ENCODE measurements at places on chromosomes 6 and 20.

DNA sequence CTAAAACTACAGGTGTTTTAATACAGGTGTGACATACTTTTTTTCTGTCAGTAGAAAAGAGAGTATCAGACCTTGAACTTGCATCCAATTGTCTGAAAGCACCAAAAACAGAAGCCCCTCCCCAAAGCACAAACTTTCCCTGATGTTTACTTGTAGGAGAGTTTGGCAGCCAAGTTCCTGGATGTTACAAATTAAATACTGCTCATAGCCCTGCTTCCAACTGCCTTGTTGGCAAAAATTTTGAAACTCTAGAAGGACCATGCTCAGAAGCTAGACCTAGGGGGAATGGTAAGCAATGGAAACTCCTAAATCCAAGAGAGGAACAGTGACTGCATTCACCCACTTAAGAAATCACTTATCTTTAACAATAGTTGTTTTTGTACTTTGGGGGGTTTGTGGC, 17.0 kb upstream of the ARG1 start:
- no peak for DNase-seq

GRCh38 chr20:58106143-58106750, 122.2 kb downstream of the ANKRD60 start:
- no peak for DNase-seq

DNA sequence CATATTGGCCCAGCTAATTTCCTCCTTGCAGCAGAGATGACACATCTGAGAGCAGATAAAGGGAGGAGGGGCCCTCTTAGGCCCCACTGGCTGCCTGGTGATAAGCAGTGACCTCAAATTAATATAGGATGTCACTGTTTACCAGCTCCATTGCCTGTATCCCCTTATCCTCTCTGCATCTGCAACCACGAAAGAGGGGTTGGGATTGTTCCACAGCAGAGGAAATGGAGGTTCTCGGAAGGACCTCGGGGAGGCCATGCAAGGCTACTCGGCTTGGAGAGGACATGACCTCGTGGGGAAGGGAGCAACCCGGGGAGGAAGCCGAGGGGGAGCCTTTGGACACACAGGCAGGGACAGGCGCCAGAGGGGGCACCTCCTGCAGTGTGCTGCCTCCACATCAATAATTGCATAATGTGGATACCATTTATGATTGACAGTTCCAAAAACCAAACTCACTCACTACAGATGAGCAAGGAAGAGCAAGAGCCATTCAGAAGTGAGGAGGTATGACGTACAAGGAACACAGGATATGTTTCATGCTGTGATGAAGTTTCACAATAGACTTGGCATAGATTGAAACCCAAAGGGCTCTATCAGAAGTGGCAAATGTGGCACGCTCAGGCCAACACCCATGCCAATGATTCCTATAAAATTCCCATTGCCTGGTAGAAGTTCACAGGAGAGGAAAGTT, 177.2 kb upstream of the RNF24 start:
- DNase-seq, result no peak

GRCh38 chr6:33112148-33112547, 36.4 kb downstream of the HLA-DPB1 start:
- DNase-seq, result peak; percentile 38

DNA sequence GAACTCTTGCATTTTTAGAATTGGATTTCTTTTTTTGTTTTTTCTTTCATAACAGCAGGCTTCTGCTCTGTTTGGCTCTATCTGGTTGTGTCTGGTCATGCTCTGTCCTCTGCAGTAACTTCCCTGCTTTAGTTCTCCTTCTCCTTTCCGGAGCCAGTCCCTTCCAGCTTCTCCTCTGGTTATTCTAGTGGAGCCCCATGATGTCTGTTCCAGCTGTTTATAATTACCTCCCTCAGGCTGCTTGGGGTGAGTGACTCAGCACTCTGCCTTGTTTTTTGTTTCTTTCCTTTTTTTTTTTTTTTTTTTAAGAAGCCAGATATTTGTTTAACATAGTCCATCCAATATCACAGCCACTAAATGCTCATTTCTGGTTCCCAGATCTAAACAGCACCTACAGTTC, 409.6 kb downstream of the MAFB start:
- DNase-seq, result no peak

DNA sequence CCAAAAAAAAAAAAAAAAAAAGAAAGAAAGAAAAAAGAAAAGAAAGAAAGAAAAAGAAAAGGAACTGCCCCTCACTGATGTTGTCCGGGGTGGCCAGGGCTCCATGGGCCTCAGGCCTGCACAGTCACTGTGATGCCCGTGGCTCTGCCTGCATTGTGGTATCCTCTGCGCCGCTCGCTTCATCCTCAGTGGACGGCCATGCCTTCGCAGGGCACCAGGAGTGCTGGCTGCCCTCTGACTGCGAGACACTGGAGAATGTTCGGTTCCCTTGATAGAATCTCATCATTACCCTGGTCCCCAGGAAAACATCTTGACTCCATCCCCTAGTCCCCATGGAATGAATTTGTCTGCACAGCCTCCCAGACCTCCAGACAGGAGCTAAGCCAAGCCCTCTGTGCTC, 61.7 kb downstream of the TMEM242 start:
- no peak for DNase-seq

DNA sequence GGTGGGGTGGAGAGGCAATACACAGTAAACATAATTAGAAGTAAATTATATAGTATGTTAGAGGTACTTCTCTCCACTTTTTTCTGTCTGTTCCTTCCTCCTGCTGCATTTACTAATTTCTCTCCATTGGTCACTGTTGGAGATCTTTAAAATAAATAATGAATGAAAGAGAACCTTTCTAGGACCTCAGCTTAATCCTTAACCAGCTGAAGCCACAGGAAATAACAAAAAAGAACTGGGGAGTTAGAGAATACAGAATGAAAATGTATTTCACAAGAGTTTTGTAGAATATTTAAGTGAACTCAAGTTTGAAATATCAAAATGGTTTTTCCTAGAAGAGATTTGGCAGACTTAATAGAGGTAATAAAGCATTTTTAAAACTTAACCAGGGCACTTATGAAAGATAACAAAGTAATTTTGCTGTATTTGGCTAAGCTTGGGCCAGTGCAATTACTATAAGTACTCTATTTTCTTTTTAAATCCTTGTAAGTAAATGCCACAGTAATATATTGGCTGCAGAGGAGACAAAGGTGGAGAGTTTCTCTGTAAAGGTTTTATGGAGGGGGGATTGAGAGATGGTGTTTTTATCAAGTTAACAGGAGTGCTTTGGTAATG, 405.0 kb downstream of the CDKAL1 start:
- no peak for DNase-seq

DNA sequence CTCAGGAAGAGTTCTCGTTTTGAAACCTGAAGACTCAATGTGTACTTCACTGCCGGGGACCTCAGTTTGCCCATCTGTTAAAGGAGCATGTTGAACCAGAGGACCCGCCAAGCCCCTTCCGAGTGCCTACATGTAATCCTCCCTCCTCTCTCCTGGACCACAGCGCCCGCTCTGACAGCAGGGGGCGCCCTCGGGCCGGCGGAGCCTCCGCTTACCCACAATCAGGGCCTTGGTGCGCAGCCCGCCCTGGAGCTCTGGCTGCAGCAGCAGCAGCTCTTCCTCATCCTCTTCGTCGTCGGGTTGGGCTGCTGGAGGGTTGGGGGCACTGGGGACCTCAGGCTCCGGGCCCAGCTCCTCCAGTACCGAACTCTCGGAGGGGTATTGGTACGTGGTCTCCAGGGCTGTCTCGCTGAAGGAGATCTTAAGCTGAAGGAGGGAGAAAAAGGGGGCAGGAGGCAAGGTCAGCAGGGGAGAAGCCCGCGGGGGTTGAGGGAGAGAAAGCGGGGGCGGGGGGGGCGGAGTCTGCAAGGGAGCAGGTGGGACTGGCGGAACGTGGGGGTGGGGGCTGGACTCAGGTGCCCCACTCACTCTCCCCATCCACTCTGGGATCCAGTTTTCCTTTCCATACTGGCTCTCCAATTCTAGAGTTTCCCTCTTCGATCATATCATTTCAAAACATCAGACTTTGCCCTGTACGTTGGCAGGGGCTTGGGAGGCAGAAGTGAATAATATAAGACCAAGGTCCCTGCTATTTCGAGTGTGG, 6.3 kb upstream of the DHX16 start:
- DNase-seq, result peak; percentile 92

DNA sequence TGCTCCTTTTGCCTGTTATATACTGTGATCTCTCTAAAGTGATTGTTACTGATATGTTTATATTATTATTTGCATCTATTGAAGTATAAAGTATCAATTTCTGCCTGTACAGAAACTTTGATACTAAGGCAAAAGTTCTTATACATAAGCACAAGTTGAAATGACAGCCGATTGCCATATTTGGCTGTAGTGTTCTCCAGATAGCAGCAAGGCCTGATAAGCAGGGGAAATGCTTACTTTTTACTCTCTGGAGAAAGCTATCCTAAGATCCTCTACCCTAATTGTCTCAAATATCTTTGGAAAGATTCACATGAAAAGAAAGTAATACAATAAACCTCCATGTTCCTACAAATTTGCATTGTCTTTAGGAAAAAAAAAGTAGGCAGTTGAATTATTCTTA, 31.4 kb downstream of the SENP6 start:
- no peak for DNase-seq

DNA sequence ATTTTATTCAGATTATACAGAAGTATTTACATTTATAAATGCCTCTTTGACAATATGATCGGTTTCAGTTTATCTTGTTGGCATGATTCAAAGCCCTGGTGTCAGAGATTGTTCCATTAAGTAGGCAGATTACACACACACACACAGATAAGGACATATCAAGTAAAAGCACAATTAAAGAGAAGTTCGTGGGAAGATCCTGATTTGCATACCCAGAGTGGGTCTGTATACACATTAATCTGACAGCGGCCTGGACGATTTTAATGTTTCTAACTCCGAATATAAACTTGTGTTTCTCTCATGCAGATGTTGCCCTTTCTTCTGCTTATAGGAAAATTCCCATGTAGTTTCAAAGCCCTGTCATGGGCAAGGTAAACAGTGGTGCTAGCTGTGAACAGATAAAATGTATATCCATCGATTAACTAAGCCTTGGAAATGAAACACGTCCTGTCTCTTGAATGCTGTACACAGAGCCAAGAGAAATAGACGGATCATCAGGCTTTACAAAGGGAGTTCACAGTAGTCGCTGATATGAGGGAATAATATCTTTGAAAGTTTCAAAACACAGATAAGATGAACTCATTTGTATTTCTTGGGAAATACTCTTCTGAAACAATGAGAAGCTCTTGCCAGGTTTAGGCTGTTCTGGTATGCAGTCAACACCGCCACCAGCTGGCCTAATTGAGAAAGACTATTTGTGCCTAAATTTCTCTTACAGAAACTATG, 108.2 kb upstream of the GMDS start:
- DNase-seq, result peak; percentile 69

DNA sequence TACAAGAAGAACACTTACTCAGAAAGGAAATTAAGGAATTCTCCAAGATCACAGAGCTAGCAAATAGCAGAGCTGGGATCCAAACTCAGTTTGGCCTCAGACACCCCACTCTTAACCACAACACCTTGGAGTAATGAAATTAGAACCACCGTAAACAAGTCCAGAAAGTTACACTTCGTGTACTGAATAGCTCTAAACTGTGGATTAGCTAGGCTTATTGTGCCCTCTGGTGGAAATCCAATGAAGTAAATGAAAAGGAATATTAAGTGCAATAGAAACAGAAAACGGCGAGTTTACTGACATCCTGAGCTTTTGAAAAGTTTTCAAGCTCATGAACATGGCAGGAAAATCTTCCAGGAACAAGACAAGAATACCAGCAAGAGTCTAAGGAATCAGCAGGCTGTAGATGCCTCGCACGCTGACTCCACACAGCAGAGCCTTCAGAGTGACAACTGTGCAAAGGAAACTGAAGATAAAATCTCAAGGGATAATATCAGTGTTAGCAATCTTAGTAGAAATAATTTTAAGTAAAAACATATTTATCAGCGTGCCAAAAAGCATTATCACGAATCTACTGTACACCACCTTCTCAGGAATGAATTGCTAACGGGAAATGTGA, 34.6 kb downstream of the FBXO5 start:
- DNase-seq, result peak; percentile 42

DNA sequence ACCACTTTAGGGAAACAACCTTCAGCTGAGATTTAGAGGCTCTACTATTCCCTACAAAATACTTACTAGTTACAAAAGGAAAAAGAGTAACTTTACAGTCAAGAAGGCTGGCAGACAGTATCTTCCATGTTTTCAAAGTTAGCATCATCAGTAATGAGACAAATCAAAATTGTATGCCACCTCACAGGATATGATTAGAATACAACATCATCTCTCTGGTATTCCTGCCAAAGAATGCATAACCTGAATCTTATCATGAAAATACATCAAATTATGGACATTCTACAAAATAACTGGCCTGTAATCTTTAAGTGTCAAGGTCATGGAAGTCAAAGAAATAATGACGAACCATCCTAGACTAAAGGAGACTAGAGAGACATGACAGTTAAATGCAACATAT, 38.4 kb downstream of the CDK5RAP1 start:
- DNase-seq, result no peak
